Stimulated activated CD8-positive, alpha-beta memory T cell treated with anti-CD3 and anti-CD28 coated beads, Interleukin-2, amount 100 ng/mL, for 1 hour (primary cell): ENCODE measurements at places on chromosomes 2 and 18.

DNA sequence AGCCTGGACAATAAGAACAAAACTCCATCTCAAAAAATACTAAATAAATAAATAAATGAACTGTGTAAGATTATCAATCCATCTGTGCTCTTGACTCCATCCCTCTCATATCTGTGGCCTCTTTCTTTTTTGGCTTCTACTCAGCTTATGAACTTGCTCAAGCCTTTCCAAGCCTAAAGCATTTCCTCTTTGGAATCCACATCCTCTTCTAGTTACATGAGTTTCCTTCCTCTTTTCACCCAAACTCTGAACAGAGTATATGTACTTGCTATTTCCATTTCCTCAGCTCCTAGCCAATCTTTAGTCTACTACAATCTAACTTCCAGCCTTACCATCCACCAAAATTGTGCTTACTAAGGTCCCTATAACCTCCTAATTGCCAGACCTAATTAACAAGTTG, 2.5 kb upstream of the DNAJC10 start:
- DNase-seq: no peak

DNA sequence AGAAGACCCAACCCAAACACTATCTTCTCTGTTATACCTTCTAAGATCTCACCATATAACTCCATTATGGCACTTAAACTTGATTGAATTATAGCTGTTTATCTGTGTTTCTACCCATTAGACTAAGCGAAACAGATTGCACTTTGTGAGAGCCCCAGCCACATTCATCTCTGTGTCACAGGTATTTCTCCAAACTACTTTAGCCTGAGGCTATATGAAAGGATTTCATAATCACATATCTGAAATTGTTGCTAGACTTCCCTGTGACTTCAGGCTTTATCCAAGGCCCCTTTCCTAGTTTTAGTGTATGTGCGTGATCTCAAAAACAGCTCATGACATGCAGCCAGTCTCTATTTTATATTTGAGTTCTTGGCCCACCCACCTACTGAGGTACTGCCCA, 745.0 kb upstream of the ACVR2A start:
- DNase-seq: no peak

DNA sequence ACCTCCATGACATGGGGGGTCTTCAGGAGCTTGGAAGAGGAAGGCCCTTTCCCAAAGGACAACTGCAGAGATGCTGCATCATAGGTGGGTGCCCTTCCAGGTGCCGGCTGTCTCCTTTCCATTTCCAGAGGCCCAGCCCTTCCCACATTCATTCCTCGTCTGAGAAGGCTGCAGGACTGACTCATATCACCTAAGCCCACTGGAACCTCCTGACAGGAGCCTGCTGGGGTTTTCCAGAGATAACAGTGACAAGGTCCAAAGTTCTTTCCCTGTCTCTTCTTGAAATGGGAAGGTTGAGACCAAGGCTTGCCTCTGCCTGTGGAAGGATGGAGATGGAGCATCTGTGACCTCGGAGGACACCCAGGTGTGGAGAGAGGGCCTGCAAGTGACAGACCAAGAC, 3.6 kb upstream of the PRSS56 start:
- DNase-seq: no peak

DNA sequence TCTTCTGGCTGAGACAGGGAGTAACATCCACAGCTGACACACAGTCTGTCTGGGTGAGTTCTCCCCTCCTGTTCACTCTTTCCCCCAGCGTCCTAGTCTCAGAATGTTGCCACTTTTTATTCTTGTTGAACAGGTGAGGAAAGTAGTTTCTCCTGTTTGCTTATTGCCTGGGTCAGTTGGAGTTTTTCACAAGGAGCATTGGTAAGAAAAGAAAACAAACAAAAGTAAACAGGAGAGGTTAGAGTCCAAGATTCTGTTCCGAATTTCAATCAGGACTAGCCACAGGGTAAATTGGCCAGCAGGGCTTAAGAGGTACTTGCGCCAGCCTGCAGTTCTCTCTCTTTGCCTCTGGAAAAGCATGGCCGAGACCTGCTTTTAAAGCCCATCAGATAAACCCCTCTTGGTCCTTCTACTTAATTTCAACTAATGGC, 255.0 kb upstream of the EPAS1 start:
- DNase-seq: no peak

DNA sequence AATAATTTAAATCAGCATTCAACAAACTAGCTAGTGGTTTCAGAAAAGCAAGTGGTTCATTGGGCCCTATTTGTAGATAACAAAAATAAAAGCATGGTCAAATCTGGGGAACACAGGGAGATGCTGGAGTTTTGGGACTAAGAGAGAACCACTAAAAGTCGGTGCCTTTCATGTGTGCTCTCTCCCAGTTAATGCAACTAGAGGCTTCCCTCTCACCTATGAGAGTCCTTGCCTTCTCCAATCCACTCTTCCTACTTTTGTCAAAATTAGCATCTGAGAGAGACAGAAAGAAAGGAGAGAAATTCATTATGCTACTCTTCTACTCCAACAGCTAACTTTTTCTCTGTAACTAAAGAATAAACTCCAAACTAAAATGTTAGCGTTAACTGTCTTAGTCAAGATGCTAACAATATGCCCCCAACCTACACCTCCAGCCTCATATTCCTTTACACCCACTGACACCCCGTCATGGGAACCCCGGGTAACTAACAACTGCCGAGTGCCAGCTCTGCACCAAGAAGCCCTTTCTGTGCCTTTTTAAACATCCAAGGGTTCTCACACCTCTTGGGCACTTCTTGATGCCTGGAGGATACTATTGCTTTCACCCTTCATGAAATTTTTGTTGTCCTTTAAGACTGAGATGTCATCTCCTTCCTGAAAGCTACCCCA, 133.4 kb downstream of the RBMS1 start:
- DNase-seq: no peak

DNA sequence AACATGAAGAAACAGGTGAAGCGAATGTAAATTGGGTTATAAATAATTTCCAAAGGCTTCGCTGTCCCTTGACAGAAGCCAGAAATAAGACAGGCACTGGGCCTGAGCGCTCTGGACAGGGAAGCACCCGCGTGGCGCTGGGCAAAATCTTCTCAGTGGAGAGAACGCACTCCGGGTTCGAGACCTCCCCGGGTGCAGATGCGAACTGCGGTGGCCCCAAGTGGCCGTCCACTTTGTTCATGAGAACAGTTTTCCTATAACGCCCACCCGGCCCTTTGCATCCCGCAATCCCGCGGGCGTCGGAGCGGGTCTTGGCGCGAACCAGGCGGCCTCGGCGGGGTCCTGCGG, 651 bp upstream of the DPYSL5 start:
- no peak for DNase-seq

GRCh38 chr18:27954226-27954625, 222.7 kb downstream of the CDH2 start:
- no peak for DNase-seq

DNA sequence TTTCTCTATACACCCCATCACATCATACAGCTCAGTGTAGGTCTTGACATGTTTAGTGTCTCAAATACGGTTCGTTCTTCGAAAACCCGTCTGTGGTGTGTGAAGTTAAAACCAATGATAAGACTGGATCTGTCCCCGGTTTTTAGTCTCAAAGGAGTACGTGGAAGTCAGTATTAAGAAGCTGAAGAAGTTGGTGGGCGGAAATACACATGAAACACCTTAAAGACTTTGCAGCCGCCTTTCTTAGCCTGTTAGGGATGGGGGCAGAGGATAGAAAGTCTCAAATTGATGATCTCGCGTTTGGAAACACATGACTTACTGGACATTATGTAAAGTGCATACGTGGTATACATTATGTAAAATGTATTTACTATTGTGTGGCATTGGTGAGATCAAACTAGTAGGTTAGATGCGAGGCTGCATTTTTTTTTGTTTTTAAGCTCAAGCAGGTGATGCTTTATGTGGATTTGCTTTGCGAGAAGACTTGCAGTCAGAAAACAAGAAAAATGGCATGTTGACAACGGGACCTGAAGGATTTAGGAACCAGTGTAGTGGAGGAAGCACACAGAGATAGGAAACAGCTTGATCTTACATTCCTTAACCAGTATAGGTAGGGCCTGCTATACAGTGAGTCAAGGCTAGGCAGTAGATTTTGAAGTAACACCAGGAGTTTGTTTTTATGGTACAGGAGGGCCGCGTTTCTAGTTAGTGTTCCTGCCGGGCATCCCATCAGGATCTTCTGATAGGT, 1.2 kb downstream of the CNOT11 start:
- DNase-seq: no peak
